RWPE1 (cell line): ENCODE measurements at places on chromosomes 5 and 9.
A peak's percentile ranks its signal among the peaks of the same experiment; 100 is the strongest.

GRCh38 chr9:91817493-91818224 is 132.4 kb downstream of the ROR2 start:
- no peak for DNase-seq

GRCh38 chr9:123637606-123637944 is 281.6 kb downstream of the CRB2 start:
- DNase-seq = no peak

GRCh38 chr9:95003689-95004410 is 277.4 kb downstream of the AOPEP start:
- DNase-seq = peak; percentile 75

GRCh38 chr5:150637245-150638052 is 3.0 kb upstream of the SYNPO start:
- peak; percentile 82 for DNase-seq

DNA sequence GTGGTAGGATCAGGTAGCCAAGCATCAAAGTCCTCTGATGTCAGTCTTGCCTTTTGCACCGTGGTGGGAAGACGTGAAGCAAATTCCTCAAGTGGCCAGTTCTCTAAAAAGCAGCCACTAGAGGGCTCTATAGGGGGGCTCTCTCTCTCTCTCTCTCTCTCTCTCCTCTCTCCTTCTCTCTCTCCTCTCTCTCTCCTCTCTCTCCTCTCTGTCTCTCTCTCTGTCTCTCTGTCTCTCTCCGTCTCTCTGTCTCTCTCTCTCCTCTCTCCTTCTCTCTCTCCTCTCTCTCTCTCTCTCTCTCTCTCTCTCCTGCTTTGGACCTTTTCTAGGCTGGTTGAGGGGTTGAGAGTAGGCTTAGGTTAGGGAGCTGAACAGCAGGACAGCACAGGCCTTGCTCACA is 13.9 kb upstream of the OSMR start:
- no peak for DNase-seq
